ENCODE measurements at places on chromosomes 5 and 9.

DNA sequence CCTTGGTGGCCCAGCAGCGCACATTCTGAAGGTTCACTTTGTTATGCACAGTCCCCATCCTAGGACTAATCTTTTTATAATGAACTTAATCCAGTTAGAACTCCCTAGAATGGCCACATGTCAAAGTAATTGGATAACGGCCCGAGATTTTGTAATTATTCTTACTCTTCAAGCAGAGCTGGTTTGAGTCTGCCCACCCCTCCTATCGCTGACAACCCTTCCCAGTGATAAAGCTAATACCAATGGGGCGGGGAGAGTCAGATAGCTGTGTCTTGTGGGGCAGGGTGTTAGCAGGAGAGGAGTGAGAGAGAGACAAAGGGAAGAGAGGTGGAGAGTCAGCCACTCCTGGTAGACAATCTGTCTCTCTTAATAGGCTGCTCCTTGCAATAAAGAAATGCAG is 356.9 kb downstream of the SLIT3 start:
- no peak for DNase-seq

GRCh38 chr5:125394661-125395280 is 648.3 kb upstream of the ZNF608 start:
- DNase-seq: no peak

DNA sequence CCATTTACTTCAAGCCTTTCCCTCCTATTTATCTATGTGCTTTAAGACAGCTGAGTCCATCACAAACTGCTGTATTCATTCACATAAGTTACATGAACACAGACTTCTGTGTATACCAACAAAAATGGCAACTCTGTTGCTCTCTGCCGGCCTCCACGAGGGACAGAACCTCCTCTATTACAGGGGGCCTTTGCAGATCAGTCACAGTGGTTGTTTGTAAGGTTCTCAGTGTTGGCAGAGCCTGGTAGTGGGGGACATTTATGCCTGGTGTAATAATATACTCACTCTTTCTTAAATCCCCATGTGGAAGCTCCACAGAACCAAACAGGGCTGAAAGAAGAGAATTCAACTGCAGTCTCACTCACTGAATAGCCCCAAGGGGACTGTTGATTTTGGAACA is 76.5 kb downstream of the SLC1A1 start:
- no peak for DNase-seq

- no peak for DNase-seq
Observed at GRCh38 chr9:133477992-133478850, 678 bp downstream of the SLC2A6 start.

- DNase-seq: no peak
Observed at GRCh38 chr5:32044939-32045338, 129.2 kb downstream of the GOLPH3 start.

DNA sequence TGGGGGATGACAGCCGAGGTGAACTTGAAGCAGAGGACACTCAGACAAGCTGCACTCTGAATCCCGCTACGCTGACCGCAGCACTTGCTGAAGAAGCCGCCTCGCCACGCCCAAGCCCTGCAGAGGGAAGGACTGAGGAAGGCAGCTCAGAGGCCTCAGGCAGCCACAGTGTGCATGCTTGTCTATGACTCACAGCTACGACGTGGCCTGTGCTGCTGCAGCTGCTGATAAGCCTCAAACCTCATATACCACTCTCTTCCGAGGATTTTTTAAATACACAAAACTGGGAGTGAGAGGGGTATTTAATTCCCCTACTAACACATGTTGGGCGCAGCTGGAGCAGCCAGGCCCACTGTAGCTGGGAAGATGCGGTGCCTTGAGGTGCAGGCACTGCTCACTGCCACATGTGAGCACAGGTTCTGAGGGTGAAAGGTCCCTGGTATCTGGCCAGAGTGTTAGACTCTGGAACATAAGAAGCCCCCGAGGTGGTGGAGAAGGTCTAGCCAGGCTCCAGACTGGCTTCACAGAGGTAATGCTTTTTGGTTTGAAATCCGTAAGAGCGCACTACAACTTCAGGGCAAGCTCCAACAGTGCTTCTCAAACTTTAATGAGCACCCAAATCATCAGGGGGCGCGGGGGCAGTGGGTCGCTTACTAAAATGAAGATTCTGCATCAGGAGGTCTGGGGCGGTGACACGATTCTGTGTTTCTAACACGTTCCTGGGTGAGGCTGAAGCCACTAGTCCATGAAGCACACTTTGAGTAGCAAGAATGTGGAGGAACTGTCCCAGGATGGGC is 196.8 kb downstream of the AUH start:
- no peak for DNase-seq

DNA sequence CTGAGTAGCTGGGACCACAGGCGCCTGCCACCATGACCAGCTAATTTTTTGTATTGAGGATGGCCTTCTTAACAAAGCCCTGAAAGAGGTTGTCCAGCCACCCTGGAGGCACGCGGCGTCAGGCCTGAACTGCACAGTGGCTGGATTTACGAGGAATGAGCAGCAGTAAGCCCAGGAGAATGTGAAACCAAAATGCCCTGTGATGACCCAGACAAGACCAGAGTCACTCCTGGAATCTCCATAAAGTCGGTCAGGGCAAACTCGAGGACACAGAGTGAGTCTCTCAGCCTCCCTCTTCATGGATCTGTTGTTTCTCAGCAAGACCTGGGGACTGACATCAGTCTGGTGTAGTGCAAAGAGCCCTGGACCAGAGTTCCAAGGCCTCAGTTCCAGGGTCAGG is 53.2 kb upstream of the C5orf58 start:
- no peak for DNase-seq

DNA sequence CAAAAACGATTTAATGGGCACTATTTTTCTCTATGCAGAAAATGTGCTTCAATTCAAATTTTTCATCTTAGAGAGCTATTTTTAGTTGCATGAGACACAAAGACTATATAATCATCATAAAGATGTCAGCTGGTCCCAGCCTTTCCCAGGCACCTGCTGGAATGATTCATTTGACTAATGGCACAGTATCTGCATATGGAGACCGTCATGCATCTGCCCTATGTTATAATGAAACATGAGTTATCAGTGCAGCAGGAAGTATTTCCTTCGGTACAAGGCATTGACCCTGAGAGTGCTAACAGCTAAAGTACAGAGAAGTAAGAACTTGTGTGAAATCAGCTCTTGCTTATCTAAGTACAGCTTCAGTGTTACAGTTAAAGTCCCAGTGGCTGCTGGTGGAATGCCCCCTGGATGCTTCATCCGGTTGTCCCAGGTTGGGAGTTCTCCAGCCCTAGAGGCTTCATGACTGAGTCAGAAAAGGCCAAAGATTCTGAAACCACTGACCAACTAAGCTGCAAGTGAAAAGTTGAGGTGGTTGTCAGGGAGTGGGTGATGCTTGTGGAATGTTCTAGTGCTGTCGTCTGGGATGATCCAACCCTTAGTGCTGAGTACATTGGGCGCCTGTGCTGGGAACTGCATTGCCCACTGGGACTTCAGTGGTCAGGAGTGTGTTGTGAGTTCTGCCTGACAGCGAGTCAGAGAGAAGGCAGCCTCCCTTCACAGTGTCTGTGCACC is 57.2 kb downstream of the MTRR start:
- no peak for DNase-seq

GRCh38 chr5:73740274-73740790 is 114.3 kb downstream of the ARHGEF28 start:
- no peak for DNase-seq

DNA sequence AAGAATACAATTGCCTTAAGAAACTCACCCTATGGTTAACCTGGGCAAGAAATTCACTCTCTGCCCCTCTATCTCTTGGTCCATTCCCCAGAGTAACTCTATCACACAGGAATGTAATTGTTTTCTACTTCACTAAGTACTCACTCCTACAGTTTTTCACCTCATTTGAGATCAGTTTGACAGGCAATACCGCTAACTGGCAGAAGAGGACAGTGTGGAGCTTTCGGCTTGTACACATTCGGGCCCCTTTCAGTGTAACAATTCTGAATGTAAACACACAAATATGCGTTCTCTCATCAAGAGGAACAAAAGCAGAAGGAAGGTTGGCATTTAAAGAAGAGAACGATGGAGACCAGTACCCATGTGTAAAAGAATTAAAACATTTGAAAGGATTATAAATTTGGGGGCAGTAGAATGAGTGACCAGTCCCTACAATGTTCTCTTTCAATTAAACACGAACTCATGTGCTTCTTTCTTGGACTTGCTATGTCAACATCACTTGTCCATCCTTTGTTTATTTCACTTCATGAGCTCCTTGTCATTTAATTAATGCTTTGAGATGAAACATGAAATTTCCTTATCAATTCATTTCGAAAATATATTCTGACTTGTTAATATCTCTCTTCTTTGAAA is 188.5 kb upstream of the GRAMD2B start:
- DNase-seq: no peak

- no peak for DNase-seq
Observed at GRCh38 chr5:171422495-171422894, 3.0 kb downstream of the FGF18 start.

GRCh38 chr5:172881691-172882370 is 47.8 kb downstream of the ERGIC1 start:
- DNase-seq: no peak

DNA sequence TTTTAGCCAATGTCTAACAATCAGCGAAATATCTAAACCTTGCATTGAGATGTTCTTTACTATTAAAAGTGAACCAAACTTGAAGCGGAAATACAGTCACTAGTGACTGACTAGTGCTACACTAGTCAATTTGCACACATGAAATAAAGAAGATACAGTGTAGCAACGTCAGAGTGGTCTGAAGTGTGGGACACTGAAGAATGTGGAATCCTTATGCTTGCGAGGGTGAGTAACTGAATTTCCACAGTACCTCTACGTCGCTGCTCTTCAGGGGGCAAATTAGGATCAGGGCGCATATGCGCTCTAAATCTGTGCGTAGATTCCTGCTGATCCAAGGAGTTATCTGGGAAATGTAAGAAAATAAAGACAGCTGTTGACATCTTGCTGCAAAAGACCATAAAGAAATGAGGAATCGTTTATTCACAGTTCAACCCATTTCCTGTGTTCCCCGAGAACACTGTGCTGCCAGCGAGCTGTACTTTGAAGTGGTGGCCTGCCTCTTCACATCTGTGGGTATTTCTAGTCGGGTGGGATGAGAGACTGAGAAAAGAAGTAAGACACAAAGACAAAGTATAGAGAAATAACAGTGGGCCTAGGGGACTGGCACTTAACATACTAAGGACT is 39.8 kb upstream of the FLT4 start:
- DNase-seq: no peak

GRCh38 chr9:87798261-87798833 is 72.4 kb downstream of the CTSL start:
- DNase-seq: no peak

DNA sequence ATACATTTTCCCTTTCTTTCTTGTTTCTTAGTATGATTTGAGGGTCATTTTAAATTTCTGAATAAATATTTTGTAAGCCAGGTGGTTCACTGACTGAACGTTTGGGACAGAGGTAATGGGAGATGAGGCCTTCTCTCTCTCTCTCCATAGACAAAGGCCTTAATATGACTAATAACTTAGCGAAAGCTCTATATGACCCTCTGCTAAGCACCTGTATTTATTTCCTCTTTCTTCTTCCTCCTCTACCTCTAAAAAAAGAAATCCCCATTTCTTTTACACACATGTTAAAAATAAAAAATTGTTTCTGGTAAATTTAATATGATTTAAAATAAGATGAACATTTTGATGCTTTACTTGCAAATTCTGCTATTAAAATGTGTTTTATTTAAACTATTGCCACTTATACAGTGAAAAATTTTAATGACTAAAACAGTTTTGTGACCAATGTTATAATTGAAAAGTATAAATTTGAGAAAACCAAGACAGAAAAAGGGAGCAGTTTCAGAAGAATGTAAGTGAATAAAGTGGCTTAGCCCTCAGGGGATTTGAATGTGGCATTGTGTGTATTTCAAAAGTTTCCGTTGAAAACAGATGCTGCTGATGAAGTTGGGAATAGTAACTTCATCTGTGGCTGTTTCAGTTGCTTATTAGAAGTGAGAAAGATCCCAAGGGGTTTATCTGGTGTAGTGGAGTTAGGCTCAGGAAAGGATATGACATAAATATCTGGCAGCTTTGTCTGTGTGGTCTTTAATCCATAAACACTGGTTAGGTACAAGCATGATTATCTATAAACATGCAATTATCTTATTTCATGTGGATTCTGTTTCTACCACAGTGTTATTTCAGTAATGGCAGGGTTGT is 128.6 kb upstream of the GRHPR start:
- no peak for DNase-seq

DNA sequence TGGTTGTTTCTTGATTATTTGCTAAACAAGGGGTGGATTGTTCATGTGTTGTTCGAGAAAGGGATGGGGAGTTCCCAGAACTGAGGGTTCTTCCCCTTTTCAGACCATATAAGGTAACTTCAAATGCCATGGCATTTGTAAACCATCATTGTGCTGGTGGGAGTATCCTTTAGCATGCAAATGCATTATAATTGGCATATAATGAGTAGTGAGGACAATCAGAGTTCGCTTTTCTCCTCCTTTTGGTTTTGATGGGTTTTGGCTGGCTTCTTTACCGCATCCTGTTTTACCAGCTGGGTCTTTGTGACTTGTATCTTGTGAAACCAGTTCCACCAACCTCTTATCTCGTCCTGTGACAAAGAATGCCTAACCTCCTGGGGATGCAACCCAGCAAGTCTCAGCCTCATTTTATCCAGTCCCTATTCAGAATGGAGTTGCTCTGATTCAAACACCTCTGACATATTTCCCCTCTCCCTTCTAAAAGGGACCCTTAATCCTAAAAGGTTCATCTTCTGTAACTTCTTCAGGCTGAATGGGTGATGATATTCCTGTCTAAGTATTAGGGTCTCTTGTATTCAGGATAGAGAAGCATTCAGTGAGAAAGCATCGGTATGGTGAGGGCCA is 8.7 kb upstream of the FBN2 start:
- no peak for DNase-seq

- peak; percentile 90 for DNase-seq
Observed at GRCh38 chr5:172043865-172044264, 37.4 kb upstream of the FBXW11 start.

- DNase-seq: no peak
Observed at GRCh38 chr5:159886296-159886695, 30.0 kb upstream of the ADRA1B start.
